ENCODE measurements at places on chromosomes 4 and X. TPM values are rescaled to one million over a fixed set of nuclear protein-coding genes. Genes with fewer than 3 reads are reported as not detected.
A peak's percentile ranks its signal among the peaks of the same experiment; 100 is the strongest.

DNA sequence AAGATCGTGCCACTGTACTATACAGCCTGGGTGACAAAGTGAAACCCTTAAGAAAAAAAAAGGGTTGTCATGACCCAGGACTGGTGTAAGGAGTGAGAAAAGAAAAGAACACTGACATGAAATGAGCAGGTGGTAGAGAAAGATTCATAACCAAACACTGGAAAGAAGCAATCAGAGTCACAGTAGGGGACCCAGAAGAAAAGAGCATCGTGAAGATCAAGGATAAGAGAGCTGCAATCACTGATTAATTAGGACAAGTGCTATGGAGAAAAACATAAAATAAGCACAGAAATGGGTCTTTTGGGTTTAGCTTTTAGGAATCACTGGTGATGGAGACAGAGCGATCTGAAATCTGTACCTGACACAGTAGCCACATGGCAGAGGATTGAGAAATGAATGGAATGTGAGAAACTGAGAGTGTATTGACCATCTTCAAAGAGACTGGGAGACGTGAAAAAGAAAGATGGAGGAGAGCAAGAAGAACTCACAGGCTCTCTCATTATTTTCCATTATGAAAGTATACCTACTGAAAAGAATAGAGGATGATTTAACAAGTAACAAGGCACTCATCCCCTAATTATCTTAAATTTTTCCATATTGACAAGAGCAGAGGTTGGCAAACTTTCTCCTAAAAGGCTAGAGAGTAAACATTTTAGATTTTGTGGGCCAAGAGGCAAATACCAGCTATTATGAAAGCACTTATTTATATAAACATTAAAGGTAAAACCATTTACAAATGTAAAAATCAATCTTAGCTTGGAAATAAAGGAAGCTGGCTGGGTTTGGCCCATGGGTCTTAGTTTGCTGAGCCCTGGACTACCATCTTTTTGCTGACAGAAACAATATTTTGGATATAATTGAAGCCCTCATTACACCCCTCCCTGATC, 7.3 kb downstream of the TMEM154 start:
- no peaks in the 10 kb centered on the region for H3K36me3 ChIP-seq
- H3K27ac ChIP-seq: no peak overlapping the region
- no peak for DNase-seq
- H3K4me1 ChIP-seq: no peaks in the 10 kb centered on the region
- no peak overlapping the region for H3K4me3 ChIP-seq

- H3K27ac ChIP-seq: no peak overlapping the region
- no peaks in the 10 kb centered on the region for H3K36me3 ChIP-seq
- peaks cover 75% of the 10 kb centered on the region for H3K27me3 ChIP-seq
- peak overlapping the region; percentile 13 for H3K4me3 ChIP-seq
Observed at GRCh38 chr4:13544606-13545393, 492 bp upstream of the NKX3-2 start.

DNA sequence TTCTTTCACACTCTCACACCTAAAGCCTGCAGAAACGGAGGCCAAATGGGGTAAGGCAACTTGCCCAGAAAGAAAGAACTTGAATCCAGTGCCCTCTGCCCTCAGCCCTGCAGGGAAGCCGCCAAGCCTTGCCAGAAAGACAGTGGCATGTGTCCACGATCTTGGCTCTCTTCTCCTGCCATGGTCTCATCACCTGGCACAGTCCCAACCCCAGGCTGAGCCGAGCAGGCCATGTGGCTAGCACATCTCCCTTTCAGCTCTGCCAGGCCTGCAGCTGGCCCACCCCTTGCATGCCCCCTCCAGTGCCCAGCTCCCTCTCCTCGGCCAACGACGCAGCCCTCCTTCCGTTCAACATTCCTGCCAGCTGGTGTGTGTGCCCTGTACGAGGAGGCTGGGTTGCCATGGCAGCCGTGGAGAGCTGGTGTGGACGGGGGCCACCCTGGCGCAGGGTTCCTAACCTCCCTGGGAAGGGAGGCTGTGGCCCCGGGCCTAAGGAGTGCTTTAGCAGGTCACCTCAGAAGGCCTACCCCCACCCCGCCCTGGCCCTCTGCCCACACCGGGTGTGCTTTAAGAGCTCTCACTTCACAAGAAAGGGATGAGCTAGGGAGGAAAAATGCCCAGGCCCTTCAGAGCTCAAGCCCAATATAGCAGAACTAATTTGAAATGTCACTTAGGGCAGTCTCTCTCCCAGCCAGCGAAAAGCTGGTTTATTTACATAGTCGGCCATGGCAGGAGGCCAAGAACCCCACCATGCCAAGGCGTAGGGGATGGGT, 73.0 kb upstream of the PJA1 start:
- no peak overlapping the region for H3K4me3 ChIP-seq
- no peaks in the 10 kb centered on the region for H3K27me3 ChIP-seq
- no peaks in the 10 kb centered on the region for H3K36me3 ChIP-seq
- DNase-seq: peak; percentile 91
- peaks cover 9% of the 10 kb centered on the region for H3K4me1 ChIP-seq

DNA sequence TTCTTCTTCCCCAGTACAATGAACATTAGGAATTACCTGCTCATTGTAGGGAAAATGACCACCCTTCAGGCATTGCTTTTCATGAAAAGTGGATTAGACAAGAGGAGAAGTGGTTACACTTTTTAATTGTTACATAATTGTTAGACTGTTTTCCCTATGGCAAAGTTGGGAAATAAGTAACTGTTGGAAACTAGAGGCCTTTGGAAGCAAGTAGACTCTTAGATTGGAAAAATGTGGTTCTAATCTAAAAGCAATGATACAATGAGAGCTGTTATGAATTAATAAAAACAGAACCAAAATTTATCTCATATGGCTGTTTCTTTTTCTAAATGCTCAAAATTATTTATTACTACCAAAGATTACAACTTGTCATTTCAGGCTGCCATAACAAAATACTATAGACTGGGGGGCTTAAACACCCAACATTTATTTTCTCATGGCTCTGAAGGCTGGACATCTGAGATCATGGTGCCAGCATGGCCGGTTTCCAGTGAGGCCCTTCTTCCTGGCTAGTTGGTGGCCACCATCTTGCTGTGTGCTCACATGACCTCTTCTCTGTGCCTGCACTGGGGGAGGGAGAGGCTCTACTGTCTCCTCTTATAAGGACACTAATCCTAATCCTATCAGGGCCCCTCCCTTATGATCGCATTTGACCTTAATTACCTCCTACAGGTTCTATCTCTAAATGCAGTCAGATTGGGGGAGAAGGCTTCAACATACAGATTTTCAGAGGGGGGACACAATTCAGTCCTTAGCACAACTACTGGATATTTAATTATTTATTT, 12.5 kb downstream of the CC2D2A start:
- no peaks in the 10 kb centered on the region for H3K27me3 ChIP-seq
- no peak for DNase-seq
- no peak overlapping the region for H3K27ac ChIP-seq
- H3K36me3 ChIP-seq: no peaks in the 10 kb centered on the region
- H3K4me1 ChIP-seq: peaks cover 3% of the 10 kb centered on the region

The RPGR gene
- total RNA-seq: 36.9 TPM

The TSPAN6 gene
- total RNA-seq: 33.9 TPM

DNA sequence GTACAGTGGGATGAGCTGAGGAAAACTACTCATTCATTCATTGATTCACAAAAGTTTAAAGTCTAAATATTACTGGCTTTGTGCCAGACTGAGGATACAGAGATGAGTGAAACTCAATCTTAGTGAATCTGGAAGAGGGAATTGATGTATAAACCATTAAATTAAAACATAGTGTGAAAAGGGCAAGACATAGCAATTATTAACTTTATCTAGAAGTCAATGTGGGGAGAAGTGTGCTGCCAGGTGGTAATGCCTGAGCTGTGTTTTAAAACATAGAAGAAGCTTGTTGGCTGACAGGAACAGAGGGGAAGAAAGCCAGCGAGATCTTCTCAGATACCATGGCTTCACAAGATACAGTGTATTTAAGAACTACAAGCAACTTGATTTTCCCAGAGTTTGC, 153.4 kb downstream of the BMPR1B start:
- no peaks in the 10 kb centered on the region for H3K27me3 ChIP-seq
- no peak for DNase-seq
- no peaks in the 10 kb centered on the region for H3K4me1 ChIP-seq
- no peak overlapping the region for H3K4me3 ChIP-seq
- no peak overlapping the region for H3K27ac ChIP-seq

GRCh38 chr4:55386840-55387239, 8.9 kb upstream of the TMEM165 start:
- H3K27me3 ChIP-seq: no peaks in the 10 kb centered on the region
- no peaks in the 10 kb centered on the region for H3K4me1 ChIP-seq
- H3K36me3 ChIP-seq: no peaks in the 10 kb centered on the region
- no peak overlapping the region for H3K27ac ChIP-seq

The SHROOM2 gene
- total RNA-seq: 5.2 TPM

The CACNA1F gene
- not detected for total RNA-seq

The WDR17 gene
- total RNA-seq: 7.8 TPM

GRCh38 chrX:48522291-48522690, 683 bp downstream of the EBP start:
- no peaks in the 10 kb centered on the region for H3K27me3 ChIP-seq
- no peaks in the 10 kb centered on the region for H3K36me3 ChIP-seq
- no peak for DNase-seq
- peaks cover 4% of the 10 kb centered on the region for H3K4me1 ChIP-seq
- no peak overlapping the region for H3K27ac ChIP-seq

DNA sequence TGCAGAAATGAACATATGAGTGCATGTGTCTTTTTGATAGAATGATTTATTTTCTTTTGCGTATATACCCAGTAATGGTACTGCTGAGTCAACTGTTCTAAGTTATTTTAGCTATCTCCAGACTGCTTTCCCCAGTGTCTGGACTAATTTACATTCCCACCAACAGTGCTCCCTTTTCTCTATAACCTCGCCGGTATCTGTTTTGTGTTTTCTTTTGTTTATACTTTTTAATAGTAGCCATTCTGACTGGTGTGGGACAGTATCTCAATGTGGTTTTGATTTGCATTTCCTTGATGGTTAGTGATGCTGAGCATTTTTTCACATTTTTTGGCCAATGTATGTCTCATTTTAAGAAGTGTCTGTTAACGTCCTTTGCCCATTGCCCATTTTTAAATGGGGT, 218.6 kb upstream of the KCNIP4 start:
- DNase-seq: no peak
- H3K36me3 ChIP-seq: no peaks in the 10 kb centered on the region
- no peak overlapping the region for H3K27ac ChIP-seq
- H3K27me3 ChIP-seq: no peaks in the 10 kb centered on the region
- H3K4me1 ChIP-seq: no peaks in the 10 kb centered on the region

DNA sequence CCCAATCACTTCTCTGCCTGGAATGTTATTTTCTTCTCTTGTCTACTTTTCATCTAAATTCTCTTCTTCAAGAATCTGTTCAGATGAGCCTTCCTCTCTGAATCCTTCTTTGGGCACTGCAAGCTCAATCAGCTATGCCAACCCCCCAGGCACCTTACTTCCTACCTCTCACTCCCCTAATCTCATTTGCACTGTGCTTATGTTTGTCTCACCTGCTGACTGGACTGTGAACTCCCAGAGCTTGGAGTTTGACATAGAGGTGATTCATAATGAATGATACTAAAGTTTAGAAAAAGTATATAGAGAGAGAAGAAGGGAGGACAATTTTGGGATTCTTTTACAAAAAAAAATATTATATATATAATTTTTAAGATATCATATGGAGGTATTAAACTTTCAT, 36.3 kb downstream of the ANXA10 start:
- H3K4me1 ChIP-seq: no peaks in the 10 kb centered on the region
- DNase-seq: no peak
- no peak overlapping the region for H3K27ac ChIP-seq
- H3K4me3 ChIP-seq: no peak overlapping the region

- H3K27ac ChIP-seq: no peak overlapping the region
- no peaks in the 10 kb centered on the region for H3K36me3 ChIP-seq
Observed at GRCh38 chrX:41090568-41091238, 5.5 kb downstream of the USP9X start.

DNA sequence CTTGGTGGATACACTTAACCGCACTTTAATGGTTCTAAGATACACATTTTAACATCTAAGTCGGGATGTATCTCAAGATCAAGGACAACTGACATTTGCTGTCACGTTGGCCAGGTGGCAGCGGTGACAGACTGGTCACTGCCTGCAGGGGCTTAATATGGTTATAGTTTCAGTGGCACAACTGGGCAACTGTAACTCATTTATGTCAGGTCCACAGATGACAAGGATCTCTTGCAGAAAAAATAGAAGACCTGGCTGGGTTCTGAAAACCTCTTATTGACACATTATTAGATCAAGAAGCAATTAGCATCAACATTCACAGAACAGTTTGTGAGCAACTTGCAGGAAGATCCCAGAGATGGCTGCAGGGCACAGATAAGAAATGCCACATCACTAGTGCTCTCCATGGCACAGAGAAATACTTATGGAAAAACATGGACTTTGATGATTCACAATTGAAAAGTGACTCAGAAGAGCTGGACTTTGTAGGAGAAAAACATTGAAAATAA, 99.6 kb upstream of the SORBS2 start:
- no peaks in the 10 kb centered on the region for H3K27me3 ChIP-seq
- H3K36me3 ChIP-seq: no peaks in the 10 kb centered on the region
- H3K4me1 ChIP-seq: peaks cover 4% of the 10 kb centered on the region
- H3K27ac ChIP-seq: no peak overlapping the region

DNA sequence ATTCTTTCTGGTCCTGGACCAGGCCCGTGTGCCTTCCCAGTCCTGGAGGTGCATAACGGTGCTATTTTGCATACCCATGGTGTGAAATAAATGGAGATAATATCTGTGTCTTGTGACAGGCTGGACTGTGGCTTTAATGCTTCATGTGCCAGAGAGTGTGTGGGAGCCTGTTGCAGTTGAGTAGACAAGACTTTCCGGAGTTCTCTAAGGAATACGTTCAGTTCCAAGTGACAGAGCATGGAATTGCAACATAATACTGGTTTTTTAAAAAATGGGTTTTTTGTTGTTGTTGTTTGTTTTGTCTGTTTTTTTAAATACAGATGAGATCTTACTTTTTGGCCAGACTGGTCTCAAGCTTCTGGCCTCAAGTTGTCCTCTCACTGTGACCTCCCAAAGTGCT, 74.0 kb downstream of the HPRT1 start:
- no peak overlapping the region for H3K4me3 ChIP-seq
- H3K27ac ChIP-seq: peak overlapping the region; percentile 27
- H3K36me3 ChIP-seq: no peaks in the 10 kb centered on the region
- peak; percentile 38 for DNase-seq

DNA sequence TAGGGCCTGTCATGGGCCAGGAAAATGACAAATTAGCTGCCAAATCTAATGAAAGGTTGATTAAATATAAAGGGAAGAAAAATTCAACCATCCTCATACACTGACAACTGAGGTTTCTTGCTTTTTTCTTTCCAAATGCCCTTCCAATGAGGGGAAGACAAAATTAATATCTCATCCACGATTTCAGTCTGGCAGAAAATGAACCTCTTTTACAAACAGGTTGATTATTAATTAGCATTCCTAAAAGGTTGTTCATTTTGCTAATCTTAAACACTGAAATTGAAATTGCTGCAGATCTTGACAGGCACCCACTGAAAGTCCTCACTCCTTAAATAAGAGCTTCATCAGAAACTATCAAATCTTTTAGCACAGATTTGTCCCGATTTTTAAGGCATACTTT, 45.5 kb downstream of the NPFFR2 start:
- H3K4me3 ChIP-seq: no peak overlapping the region
- no peak for DNase-seq
- H3K27ac ChIP-seq: no peak overlapping the region
- H3K36me3 ChIP-seq: no peaks in the 10 kb centered on the region

Measured in thyroid gland (tissue), 4 donors.